ENCODE measurements at places on chromosomes 5 and 9. TPM values are rescaled to one million over a fixed set of nuclear protein-coding genes. Genes with fewer than 3 reads are reported as not detected.

SHOC1 gene
- total RNA-seq = not detected

KIF27 gene
- total RNA-seq = 4.3 TPM

C9 gene
- 0.70 TPM for total RNA-seq

CBY3 gene
- total RNA-seq = not detected

ST8SIA4 gene
- 4.1 TPM for total RNA-seq

CARTPT gene
- total RNA-seq = 0.34 TPM

SET gene
- total RNA-seq = 210 TPM

PCDHGA11 gene
- total RNA-seq = 3.1 TPM

GLDC gene
- total RNA-seq = 0.64 TPM

TNFSF8 gene
- 0.97 TPM for total RNA-seq

PLPP1 gene
- 79.8 TPM for total RNA-seq

TTC33 gene
- total RNA-seq = 17.5 TPM

CYSRT1 gene
- total RNA-seq = not detected

GFRA3 gene
- 1.8 TPM for total RNA-seq

SLC23A1 gene
- not detected for total RNA-seq

PCDHB5 gene
- 2.5 TPM for total RNA-seq

GARIN3 gene
- total RNA-seq = not detected

FABP6 gene
- not detected for total RNA-seq

FIBCD1 gene
- total RNA-seq = 0.46 TPM

ENTREP1 gene
- total RNA-seq = 25.0 TPM

GHR gene
- 15.3 TPM for total RNA-seq

SHB gene
- total RNA-seq = 25.7 TPM

SLC6A19 gene
- total RNA-seq = not detected

DAB2IP gene
- total RNA-seq = 55.0 TPM

GMCL2 gene
- total RNA-seq = not detected

STK32A gene
- 1.9 TPM for total RNA-seq

TAS2R1 gene
- total RNA-seq = not detected

Data from right cardiac atrium (tissue), 5 donors.